ENCODE measurements at places on chromosomes 6 and 20. TPM values are rescaled to one million over a fixed set of nuclear protein-coding genes. Genes with fewer than 3 reads are reported as not detected.

GLP1R gene
- not detected for total RNA-seq

TBXT gene
- not detected for total RNA-seq

BLOC1S5 gene
- 15.5 TPM for total RNA-seq

SLC2A10 gene
- 61.1 TPM for total RNA-seq

FGD2 gene
- not detected for total RNA-seq

PROKR2 gene
- not detected for total RNA-seq

F13A1 gene
- not detected for total RNA-seq

HRH3 gene
- not detected for total RNA-seq

Measured in smooth muscle cell of the pulmonary artery (primary cell).